ENCODE measurements at places on chromosomes 3 and 15. TPM values are rescaled to one million over a fixed set of nuclear protein-coding genes. Genes with fewer than 3 reads are reported as not detected.

The GPD1L gene
- 21.0 TPM for polyA plus RNA-seq

The GOLGA8M gene
- polyA plus RNA-seq = 3.1 TPM

The EOMES gene
- polyA plus RNA-seq = 0.19 TPM

The CCR1 gene
- polyA plus RNA-seq = 2.4 TPM

The FBXW12 gene
- 0.33 TPM for polyA plus RNA-seq

The PEX11A gene
- 18.5 TPM for polyA plus RNA-seq

The SLC9C1 gene
- polyA plus RNA-seq = 0.80 TPM

GRCh38 chr15:96359616-96360521, 29.4 kb downstream of the NR2F2 start:
- DNase-seq = peak; percentile 57

GRCh38 chr15:29680465-29681165, 141.7 kb downstream of the TJP1 start:
- no peak for DNase-seq

GRCh38 chr3:110479731-110480130, 591.9 kb upstream of the NECTIN3 start:
- peak; percentile 10 for DNase-seq

DNA sequence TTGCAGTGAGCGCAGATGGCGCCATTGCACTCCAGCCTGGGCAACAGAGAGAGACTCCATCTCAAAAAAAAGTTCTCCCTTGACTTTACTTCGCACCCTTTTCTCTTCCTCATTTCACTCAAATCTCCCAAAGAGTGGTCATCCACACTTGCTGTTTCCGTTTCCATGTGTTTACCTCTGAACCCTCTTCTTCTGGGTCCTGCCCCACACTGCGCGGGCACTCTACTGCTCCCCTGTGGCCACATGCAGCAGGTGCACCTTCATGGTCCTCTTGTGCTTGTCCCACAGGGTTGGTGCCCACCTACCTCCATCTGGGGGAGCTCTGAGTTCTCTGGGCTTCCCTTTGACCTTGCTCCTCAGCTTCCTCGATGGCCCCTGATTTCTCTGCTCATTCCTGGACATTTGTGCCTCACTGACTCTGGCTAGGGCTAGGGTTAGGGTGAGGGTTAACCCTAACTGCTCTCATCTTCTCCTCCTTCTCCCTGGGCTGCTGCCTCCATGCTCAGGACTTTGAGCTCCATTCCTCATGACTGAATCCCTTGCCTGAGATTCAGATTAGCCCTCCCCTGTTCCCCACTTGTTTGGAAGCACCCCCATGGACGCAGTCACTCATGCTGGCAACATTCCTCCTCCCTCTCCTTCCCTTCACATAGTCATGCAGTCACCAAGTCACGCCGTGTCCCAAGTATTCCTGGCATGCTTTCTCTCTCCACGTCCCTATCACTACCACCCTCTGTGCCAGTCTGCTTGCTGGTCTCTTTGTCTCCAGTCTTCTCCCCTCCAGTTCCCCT, 26.6 kb upstream of the KY start:
- DNase-seq = no peak

DNA sequence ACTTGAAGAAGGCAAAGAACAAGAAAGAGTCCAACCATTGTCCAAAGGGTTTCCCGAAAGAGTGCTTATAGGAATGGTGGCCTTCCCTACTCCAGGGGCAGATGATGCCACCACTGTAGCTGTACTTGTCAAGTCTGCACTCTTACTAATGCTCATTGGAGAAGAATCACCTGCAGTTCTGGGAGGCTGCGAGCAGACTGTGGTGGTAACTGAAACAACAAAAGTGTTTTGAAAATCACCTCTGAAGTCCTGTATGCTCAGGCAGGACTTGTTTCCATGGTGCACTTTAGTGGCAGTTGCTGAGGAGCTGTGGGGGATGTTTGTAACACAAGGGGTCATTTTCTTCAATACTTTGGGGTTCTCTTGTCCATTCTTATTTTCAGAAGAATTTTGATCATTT, 36.0 kb downstream of the USF3 start:
- DNase-seq = no peak

- DNase-seq = no peak
Observed at GRCh38 chr15:58306591-58307312, 125.0 kb upstream of the LIPC start.

DNA sequence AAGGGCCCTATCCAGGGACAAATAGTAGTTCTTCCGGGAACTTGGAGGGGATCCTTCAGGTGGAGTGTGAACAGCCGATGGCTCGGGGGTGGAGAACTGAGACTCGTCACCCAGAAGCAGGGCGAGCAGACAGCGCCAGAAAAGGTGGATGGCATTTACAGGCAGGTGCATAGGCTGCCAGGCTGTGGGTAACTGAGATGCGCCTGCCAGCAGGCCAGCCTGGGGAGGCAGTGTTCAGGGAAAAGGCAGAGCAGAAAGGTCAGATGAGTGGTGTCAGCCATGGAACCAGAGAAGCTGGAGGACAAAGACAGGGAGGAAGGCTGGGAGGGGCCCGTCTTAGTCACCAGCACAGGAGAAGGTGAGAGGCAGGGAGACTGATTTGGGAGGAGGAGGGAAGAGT, 53.0 kb upstream of the SEC22A start:
- DNase-seq = no peak

All from right renal cortex interstitium (tissue), 3 donors.